ENCODE measurements at places on chromosomes 12 and 14.

- no peak for DNase-seq
Observed at GRCh38 chr12:10384191-10384590, 5.7 kb downstream of the KLRK1 start.

DNA sequence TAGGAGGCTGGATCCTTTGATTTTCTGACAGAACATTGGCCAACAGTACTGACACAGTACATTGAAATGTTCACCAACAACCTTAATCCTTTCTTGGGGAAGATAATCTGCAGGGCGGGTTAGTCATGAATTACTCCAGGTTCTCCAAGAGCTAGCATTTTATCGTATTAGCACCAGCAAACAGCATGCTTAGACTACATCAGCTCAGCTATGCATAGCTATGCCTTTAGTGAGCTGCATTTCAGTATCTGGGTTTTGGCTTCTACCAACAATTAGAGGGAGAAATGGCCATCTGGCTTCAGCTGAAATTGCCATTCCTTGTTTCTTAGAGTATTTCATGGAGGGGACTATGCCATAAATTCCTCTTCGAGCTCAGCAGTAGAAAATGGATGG is 33.8 kb downstream of the SAMD4A start:
- no peak for DNase-seq

GRCh38 chr12:92324849-92325500 is 179.3 kb upstream of the BTG1 start:
- no peak for DNase-seq

DNA sequence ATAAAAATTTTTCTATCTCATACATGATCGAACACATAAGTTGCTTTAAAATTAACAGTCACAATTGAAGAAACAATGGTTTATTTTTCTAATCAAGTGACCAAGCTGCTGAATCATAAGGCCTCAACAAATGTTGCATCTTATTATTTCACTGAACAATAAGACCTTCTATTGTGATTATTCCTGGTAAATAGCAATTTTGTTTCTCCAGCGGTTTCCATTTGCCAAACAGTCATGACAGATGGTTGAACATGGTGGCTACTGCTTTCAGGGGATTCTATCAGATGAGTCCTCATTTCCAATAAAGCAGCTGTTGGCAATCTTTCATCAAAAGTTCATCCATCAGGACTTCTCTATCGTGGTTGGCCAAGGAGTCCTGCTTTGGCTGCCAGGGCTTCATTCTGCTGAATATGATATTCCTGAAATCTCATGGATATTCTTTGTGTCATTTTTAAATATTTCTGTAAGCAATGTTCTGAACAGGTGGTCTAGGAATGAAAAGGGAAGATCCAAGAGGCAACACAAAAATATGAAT is 13.0 kb downstream of the TOMM20L start:
- DNase-seq: no peak

GRCh38 chr12:4817880-4818279 is 91.8 kb upstream of the KCNA1 start:
- DNase-seq: no peak

DNA sequence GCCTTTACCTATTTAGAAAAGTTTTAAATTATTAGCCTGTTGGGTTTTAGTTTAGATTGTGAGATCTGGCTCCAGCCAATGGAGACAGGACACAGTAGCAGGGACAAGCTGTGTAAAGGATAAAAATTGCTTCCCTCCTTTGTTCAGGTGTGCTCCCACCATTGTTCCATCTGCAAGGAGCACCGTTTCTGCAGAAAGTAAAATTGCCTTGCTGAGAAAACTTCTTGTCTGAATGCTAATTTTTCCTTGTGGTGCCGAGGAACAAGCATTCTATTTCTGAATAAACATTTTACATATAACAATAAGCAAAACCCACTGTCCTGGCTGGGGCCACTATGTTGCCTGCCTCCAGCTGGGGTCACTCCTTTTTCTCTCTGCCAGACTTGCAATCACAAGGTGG is 72.7 kb upstream of the ZFP36L1 start:
- DNase-seq: no peak

DNA sequence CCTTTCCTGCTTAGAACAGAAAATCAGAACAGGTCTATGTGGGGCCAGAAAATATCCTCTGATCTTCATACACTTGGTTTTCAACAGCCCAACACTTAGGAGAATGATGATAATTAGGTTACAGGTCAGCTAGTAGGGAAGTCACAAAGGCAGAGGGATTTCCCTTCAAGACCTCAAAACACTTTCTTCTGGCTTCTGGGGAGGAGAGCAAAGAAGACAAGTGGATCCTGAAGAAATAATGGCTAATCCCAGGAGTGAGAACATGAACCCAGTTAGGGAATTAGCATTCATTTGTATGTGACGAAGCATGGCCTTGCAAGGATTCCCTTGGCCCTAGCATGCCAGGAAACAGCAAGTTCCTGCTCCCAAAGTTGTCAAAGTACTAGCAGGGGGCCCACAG is 223.3 kb downstream of the BCAT1 start:
- no peak for DNase-seq

GRCh38 chr12:18400186-18400585 is 138.9 kb downstream of the PIK3C2G start:
- no peak for DNase-seq

- DNase-seq: peak; percentile 69
Observed at GRCh38 chr14:61475316-61475715, 153.9 kb downstream of the PRKCH start.

DNA sequence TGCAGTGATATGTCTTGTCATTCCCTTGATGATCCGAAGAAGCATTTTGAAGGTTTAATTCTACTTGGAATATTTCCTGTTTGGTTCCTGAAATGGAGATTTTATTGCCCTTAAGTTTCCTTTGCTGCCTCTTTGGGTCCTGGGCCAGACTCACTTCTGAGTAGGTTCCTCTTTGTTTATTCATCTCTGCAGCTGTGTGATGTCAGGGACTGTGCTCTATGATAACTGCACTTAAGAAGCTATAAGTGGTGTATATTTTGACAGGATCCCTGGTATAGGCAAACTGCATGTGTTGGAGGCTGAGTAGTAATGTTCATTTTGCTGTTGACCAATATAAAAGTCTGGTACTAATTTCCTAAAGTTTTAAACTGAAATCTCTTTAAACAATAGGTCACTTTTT is at the start of gene KLRC4:
Gene KLRC4 (minus strand): TSS at position 366 of the 400 bp plus-strand sequence. CDS start 182 bp downstream, at position 184.
- no peak for DNase-seq

- no peak for DNase-seq
Observed at GRCh38 chr14:86373886-86374285, 843.9 kb downstream of the FLRT2 start.

DNA sequence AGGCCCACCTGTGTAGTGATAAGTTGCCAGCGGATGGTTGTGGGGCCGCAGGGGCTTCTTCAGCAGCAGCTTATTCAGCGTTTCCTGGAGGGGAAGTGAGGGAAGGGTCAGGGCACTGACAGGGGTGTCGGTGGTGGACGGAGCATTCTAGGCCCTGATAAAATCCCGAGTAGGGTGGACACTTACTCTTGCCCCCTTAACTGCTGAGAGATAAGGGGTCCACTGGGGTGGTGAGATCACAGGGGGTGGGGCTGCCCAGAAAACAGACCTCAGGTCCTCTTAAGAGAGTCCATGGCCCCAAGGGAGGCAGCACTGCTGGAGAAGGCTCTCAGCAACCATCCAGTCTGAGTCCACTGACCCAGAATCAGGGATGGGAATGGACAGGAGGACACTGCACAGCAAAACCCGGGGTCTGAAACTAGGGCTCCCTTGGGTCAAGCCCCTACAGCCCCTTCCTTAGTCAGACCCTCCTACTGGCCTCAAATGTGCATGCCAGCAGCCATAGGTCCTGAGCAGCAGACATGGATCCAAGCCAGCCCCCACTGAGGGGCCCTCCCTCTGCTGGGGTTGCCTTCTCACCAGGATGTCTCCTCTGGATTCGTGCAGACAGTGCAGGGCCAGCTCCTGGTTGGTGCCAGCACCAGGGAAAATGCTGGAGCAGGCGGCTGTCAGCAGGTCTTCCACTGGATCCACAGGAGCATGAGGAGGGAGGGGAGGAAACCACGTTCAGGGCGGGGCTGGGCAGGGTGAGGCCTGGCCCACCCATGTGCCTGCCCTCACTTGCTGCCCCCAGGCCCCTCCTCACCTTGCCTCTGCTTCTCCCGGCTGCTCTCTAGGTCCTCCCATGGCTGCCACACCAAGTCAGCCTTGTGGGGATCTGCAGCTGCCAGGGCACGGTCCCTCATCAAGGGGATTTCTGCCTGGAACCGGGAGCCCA is 12.1 kb upstream of the PNMA1 start:
- DNase-seq: peak; percentile 29

DNA sequence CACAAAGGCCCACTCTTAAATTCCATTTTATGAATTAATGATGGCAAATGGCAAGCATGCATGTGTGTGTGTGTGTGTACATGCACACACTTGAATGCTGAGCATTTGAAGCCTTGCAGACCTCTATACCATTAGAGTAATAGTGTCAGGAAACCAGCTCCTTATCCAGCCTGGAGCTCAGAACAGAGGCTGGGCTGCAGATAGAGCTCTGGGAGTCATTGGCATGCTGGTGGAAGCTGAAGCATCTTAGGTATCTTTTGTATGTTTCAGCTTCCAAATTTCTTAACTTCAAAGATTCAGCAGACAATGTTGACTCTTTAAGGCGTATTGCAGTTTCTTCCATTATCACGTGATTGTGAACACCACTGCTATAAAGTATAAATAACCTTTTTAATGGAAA is 192.9 kb upstream of the ARHGAP5 start:
- no peak for DNase-seq

DNA sequence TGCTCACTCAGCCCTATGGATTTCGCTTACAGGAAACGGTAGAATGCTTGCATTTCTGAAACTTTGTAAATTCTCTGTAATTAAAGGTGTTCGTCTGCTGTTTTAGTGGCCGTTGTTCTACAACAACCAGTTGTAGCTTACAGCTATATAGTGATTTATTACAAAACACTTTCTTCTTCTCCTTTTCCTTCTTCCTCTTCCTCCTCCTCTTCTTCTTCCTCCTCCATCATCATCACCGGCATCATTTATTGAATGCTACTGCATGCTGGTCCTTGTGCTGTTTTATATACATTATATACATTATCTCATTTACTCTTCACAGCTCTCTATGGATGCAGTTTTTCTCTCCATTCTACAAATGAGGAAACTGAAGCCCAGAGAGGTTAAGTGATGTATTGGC is 6.4 kb downstream of the ETV6 start:
- no peak for DNase-seq

DNA sequence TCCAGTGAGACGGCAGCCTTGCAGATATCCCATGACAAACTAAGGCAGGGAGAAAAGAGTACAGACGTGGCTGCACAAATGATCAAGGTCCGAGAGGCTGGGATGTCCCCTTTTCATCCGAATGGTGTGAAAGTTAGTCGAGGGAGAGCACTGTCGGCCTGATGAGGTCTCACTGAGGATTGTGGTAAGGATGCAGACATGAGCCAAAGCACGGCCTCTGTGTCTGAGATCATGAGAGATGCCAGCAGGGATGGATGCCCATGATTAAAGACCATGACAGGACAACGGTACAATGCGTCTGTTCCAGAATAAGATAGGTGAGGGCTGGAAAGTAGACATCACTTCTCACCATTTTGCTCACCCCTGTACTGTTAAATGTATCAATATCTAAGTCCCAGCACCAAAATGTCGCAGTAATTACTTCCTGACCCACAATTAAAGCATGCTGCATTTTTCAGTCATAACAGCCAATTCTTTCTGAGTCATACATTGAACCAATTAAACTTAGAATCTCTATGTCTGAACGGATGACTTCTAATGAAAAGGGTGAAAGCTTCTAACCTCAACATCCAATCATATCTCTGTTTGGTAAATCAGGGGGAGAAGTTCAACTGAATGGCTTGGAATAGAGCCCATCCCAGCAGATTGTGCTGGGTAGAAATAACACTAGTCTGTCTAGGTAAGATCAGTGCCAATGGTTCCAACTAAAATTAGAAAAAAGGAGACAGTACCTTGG is 249.6 kb upstream of the SOX5 start:
- DNase-seq: no peak

- DNase-seq: peak; percentile 93
Observed at GRCh38 chr12:124490584-124491305, 76.7 kb downstream of the NCOR2 start.

DNA sequence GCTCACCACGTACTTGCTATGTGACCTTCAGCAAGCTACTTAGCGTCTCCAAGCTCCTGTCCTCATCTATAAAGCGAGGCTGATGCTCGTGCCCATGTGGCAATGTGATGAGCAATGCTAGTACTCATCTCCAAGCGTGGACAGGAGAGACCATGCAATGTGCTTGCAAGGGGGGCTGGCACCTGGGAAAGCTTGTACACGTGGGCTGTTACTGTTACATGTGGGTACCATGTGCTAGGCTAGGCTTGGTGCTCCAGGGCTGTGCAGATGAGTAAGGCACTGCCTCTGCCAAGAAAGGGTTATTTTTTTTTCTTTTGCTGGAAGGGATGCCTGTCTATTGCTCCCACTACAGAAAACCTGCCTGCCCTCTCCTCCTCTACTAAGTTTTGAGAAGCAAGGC is 46.6 kb downstream of the TSPAN11 start:
- no peak for DNase-seq

Measured in hematopoietic multipotent progenitor cell treated with erythropoietin and hydrocortisone succinate and interleukin-3 and kit ligand, for 8 days (in vitro differentiated cells).